ENCODE measurements at places on chromosomes 1 and 21.

GRCh38 chr1:43799656-43800635 lies 92.6 kb downstream of the ST3GAL3 start:
- no peak for DNase-seq

DNA sequence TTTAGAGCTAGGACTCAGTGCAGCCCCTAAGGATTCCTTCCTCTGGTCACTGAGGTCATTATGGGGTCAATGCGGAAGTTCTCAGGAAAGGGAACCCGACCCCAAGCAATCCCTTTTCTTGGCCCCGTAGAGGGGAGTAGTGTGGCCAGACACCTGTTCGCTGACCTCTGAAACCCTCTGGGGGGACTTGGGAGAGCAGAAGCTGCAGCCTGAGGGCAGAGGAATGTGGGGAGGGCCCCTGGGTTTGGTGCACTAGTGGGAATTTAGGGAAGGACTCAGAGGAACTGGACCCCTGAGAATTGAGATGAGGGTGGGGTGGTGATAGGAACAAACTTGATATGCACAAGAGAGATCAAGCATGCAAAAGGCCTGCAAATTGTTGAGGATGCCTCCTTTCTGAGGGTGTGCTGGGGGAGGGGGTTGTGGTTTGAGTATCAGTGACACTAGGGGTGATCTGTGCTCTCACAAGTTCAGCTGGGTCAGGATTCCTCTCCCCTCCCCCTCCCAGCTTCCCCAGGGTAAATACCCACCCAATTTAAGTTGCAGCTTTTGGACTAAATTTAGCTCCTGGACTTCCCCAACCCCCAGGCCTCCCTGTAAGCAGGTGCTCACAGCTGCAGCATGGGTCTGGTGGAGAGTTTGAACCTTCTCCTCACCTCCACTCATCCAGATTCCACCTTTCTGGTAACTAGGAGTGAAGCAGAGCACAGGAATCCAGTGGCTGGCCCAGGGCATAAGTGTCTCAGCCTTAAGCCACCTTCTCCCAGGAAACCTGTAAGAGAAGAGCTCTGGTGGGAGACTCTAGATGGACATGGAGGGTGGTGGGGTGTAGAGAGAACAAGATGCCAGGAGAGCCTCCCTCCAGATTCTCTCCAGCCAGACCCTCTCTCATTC lies 13.5 kb downstream of the ADAMTSL4 start:
- DNase-seq, result no peak

DNA sequence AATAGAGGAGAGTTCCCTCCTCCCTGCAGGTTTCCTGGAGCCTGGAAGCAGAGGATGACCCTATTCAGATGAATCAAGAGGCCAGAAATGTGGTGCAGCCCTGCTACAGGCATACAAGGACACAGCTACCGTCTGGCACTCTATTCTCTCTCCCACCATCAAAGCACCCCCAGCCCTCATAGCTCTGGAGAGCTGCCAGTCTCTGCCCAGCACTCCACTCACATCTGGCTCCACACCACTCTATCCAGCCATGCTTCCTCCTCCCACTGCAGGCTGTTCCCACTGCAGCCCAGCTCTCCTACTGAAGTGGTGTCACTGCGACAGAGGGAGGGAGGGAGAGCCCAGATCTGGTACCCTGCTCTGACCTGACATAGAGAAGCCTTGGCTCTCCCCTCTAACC lies 18.4 kb downstream of the SYT2 start:
- DNase-seq, result no peak

- DNase-seq, result no peak
Observed at GRCh38 chr1:172122381-172122780, 281.1 kb downstream of the DNM3 start.

GRCh38 chr1:117685936-117686806 lies 80.3 kb downstream of the TENT5C start:
- DNase-seq, result no peak

GRCh38 chr21:27700974-27701614 lies 734.2 kb upstream of the ADAMTS5 start:
- peak; percentile 77 for DNase-seq

GRCh38 chr1:117642963-117643362 lies 37.1 kb downstream of the TENT5C start:
- no peak for DNase-seq

DNA sequence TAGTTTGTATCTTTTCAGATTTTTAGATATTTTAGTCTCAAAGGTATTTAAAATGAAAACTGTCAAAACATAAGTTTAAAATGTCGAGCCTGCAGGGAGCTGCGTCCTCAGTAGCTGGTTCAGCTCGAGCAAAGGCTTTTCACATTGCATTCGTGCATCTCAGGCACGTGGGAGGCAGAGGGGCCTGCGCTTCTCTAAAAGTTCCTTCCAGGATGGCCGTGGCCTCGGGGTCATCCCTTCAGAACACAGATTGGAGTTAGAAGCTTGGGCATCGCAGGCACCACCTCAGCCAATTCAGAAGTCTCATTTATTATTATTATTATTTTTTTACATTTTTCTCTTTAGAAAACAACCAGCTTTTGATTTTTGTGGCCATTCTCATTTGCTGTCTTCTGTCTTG lies 66.9 kb upstream of the DIP2A start:
- no peak for DNase-seq

GRCh38 chr1:76546354-76546933 lies 320.8 kb upstream of the ST6GALNAC5 start:
- no peak for DNase-seq

GRCh38 chr1:51551848-51552296 lies 32.8 kb upstream of the EPS15 start:
- no peak for DNase-seq

GRCh38 chr1:214532070-214532469 lies 19.3 kb downstream of the PTPN14 start:
- no peak for DNase-seq

DNA sequence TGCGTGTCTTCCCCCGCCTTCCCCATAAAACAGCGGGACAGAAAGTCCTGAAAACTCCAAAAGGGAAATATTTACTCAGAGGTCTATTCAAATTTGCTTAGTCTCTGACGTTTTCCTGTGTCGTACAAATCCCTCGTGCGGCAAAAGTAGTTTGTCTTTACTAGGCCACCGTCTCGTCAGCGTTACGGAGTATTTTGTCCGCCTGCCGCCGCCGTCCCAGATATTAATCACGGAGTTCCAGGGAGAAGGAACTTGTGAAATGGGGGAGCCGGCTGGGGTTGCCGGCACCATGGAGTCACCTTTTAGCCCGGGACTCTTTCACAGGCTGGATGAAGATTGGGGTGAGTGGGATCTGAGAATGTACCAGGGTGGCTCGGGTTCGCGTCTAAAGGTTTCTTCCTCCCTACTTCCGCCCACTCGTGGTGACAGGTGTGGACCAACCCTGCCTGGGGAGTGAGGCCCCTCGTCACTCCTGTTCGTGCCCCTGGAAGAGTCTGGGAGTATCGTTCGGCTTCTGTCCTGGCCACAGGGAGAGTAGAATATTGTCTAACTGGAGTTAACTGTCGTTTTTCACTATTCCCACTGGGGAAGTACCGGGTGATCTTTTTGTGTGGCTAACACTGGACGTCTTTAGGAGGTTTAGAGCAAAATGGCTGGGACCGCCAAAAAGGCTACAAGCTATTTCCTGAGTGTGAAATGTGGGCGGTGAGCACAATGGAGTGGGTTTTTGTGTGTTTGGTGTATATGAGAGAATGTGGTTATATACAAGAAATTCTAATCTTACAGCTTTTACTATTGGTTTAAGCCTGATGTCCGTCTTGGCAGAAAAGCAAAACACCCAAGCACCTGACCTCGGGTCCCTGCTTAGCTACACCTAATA lies at the start of gene ATF6:
Gene ATF6 (plus strand): TSS at position 219 of the 880 bp plus-strand sequence. CDS start 41 bp downstream, at position 260.
- peak; percentile 84 for DNase-seq

DNA sequence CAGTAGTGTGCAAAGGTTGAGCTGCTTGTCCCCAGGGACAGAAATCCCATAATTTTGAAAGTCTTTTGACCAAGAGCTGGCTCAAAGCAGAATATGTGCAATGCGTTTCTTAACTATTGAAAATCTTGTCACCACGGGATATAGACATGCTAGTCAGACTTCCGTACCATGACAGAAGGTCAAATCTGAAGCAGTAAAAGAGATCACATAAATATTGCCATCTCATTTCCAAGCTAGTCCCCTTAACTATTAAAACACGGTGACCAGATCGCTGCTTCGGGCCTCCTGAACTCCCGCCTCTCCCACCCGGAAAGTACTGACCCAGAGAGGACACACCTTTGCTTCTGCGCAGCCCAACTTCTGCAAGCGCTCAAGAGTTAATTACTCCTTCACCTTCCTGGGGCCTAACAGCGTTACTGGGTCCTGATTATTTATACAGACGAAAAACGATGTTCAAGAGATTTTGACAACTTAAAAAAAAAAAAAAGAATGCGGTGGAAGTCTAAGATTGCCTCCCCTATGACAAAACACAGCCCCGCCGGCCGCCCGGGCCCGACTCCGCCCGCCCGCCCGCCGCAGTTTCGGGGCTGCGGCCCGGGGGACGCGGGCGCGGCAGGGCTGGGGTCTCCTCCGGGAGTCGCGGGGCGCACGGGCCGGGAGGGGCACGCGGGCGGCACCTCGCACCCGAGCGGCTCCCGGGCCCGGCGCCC lies 692 bp downstream of the SORT1 start:
- DNase-seq, result no peak

- no peak for DNase-seq
Observed at GRCh38 chr21:44397431-44398031, 44.1 kb downstream of the TRPM2 start.

- DNase-seq, result peak; percentile 45
Observed at GRCh38 chr1:244052016-244052727, 1.1 kb downstream of the ZBTB18 start.

DNA sequence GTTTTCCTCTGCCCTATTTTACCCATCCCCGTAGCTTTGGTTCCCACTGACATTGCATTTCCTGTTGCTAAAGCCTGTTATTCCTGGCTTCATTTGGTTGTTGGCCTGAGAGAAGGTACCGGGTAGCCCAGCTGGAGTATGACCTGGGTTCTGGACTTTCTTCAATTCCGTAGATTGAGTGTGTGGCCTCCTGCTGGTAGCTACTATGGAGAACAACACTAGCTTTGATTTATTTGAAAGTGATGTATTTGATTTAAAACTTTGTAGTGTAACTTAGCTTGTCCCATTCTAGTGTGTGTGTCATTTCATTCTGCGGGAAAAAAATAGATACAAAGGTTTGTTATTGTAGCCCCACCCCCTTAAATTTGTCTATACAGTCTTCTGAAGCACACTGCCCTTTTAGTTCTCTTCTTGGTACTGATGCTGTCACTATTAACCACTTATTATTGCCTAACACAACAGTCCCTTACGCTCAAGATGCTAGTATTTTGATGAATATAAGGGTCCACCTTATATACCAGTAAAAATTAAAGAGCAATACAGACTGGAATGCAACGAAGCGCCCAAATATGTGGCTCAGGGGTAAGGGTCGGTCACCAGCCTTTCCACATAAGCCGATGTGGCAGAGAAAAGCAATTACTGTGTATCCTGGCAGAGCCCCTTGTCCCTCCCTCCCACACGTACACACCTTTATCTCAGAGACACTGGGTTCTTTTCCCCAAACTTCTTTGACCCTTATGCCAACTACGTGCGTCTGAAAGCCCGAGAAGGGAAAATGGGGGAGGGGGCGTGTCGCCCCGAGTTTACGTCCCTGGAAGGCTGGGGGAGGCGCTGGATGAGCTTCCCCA lies 643 bp upstream of the MOV10 start:
- peak; percentile 38 for DNase-seq

DNA sequence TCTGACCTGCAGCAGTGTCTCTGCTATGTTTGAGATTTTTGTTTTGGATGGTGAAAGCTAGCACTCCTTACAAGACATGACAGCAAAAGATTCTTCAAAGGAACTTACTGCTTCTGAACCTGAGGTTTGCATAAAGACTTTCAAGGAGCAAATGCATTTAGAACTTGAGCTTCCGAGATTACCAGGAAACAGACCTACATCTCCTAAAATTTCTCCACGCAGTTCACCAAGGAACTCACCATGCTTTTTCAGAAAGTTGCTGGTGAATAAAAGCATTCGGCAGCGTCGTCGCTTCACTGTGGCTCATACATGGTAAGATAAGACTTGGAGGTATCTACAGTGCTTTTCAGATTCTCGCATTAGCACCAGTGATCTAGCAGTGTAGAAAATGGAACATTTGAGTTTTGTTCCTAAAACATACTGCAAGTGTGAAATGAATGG lies 200.2 kb downstream of the PDE4B start:
- DNase-seq, result no peak

GRCh38 chr1:27864264-27864895 lies 8.0 kb upstream of the THEMIS2 start:
- DNase-seq, result peak; percentile 24

DNA sequence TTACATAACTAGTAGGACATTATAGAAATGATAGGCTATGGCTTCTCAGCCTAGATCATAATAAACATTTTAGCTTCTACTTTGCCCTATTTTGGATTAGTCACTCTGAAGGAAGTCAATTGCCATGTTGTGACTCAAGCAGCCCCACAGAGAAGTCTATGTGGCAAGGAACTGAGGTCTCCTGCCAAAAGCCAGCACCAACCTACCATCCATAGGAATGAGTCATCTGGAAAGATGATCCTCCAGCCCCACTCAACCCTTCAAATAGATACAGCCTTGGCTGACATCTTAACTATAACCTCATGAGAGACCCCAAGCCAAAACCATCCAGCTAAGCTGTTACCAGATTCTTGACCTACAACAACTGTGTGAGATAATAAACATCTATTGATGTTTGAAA lies 76.3 kb upstream of the BEND5 start:
- DNase-seq, result no peak

DNA sequence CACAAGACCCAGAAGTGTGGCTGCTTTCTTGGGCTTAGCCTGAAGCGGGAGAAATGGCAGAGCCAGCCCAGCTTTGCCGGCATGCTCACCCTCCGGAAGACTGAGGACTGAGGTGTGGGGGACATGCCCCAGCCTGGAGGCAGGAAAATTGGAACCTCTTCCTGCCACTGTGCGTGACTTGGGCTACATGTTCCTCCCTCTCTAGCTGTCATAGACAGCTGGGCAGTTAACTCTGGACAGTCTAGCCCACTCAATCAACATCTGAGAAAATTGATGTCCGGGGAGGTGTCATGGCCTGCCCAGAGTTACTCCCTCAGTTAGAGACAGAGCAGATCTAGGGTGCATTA lies 59.7 kb downstream of the UBE2T start:
- DNase-seq, result no peak

DNA sequence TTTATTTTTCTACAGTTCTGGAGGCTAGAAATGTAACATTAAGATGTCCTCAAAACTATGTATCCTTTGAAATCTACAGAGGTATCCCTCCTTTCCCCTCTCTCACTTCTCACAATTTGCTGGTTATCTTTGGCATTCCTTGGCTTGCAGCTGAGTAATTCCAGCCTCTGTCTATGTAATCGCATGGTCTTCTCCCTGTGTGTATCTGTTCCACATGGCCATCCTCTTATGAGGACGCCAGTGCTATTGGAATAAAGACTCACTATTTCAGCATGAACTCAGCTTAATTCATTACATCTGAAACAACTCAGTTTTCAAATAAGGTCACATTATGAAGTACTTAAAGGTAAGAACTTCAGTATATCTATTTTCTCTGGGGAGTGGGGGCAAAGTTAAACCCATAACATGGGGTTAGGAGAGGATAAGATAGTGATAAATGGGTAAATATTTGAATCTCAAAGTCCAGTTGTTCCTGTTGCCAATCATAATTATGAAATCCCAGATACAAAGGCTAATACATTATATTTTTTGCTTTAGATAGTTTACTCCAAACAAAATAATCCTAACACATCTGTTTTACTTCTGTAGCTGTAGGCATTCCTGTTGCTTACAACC lies 1290.8 kb downstream of the NCAM2 start:
- no peak for DNase-seq

GRCh38 chr1:8465013-8465412 lies 147.1 kb downstream of the SLC45A1 start:
- no peak for DNase-seq

- no peak for DNase-seq
Observed at GRCh38 chr1:151813271-151813977, 8.2 kb upstream of the LINGO4 start.

Data from hippocampal formation (tissue), 2 donors.